ENCODE measurements at places on chromosomes 16 and 17. TPM values are rescaled to one million over a fixed set of nuclear protein-coding genes. Genes with fewer than 3 reads are reported as not detected.
A peak's percentile ranks its signal among the peaks of the same experiment; 100 is the strongest.

DNA sequence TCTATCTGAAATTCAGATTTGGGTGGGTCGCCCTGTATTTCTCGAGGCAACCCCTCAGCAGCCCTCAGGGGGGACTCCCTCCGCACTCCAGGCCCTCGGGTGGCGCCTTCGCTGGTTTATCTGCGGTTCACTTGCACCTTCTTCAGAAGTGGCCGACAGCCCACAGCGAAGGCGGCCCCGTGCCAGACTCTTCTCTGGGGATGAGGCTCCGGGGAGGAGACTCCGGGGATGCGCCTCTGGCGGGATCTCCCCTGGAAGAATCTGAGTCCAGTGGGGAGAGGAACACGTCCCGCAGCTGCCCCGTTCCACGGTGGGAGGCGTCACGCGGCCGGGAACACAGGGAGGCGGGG lies 63.9 kb upstream of the DNAJA2 start:
- peak; percentile 28 for DNase-seq

DNA sequence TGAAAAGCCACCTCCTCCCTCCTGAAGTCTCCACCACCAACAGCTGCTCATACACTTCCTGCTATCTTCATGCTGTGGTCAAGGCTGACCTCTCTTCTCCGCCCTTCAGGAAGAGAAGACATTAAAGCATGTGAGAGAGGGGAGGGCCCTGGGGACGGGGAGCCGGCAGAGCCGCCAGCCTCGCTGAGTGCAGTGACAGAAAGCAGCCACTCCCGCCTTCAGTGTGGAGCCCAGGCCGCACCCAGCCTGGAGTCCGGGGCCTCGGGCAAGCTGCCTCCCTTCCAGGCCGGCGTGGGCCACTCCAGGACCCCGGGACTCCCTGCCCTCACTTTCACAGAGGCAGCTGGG lies 94.7 kb upstream of the TNRC6C start:
- DNase-seq, result no peak

DNA sequence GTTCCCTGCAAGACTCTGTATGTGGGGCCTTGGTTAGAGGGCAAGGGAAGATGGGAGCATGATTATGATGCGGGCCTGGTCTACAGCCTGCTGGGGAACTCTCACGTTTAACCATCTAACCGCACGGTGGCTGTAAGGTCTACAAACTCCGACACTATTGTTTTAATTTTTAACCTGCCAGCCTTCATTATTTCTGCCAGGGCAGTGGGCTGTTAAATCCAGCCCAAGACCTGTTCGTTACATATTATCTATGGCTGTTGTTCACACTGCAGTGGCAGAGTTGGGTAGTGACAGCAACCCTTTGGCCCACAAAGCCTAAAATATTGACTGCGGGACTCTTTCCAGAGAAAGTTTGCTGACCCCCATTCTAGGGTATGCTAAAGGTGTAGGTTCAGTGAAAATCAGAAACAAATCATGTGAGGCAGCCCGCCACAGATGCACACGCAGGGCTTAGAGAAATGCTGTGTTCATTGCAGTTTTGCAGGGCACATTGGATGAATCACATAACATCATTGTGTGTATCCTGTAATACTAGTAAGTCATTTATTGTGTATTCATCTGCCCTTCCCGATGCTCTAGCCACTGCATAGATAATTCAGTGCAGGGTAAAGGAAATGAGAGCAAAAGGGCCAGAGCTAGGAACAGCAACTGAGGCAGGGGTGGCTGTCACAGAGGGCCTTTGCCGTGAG lies 14.3 kb downstream of the SNX29 start:
- no peak for DNase-seq

DNA sequence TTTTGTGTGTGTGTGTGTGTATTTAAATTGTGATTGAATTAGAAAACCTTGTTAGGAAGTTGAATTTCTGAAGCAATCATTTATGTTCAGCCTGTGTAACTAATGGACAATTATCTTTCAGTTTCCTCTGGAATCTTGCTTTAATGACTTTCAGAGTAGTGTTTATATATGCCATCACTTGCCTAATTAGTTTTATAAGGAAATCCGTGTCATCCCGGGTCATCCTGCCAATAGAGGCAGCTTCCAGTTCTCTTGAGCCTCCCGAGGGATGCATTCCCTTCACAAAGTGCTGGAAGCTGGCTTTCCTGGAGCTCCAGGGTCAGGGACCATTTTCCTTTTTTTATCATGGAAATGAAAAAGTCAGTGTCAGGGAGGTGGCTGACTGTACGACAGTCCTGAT lies 42.9 kb downstream of the PRKCA start:
- DNase-seq, result no peak

DNA sequence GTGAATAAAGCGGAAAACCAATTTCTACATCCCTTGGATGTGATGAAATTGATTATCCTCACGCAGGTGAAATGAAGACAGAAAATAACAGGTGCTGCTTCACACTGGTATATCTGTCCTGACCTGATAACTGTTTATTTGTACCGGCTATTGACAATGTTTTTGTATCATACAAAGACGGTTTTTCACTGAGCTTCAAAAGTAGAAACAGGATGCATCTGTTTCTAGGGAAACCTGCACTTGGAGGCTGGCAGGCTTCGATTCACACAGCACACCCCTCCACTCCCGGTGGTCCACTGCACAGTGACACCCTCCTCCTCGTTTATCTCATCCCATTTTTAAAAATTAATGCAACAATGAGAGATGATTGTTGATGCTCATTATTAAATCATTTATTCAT lies 104.5 kb downstream of the CPPED1 start:
- no peak for DNase-seq

DNA sequence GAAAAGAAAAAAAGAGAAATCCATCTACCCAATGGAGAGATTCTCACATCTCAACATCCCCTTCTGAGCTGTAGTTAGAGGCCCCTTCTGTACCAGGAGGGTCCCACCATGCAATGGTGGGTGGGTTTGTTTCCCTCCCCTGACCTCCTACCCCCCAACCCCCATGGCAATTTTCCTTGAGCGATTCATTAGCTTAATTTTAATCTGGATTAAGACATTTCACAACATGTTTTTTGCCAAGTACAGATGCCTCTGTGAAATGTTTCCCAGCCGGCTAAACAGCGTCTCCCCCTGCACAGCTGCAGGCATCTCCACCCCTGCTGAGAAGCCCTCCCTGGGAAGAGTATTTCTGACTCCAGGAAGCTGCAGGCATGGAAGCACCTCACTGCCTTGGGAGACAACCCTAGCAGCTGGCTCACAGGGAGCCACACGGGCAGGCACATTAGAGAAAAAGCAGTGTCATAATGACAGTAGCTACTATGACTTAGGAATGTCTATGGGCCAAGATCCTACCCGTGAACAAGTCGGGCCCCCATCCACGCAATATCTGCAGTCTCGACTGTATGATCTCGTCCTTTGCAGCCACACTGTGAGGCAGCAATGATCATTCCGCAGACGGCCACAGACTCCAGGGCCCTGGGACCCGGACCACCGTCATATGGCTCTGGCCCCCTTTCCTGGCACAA lies 117.3 kb downstream of the ADCY9 start:
- no peak for DNase-seq

DNA sequence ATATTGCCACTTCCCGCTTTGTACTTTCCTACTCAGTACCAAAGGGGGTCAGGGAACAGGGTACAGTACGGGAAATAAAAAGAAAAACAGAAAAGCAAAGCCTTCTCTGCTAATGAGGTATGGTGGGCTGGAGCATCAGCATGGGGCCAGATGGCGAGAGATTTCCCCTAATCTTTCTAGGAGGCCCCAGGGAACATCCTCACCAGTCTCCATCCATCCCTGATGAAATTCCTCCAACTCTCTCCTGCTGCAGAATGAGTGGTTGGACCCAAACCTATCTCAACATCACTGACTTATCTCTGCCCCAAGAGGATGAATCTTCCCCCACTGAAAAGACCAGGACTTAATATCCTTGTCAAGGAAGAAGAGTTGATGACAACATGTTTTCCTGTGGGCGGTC lies 185.6 kb downstream of the C16orf78 start:
- no peak for DNase-seq

- no peak for DNase-seq
These were observed 3.3 kb upstream of the IRX5 start for GRCh38 chr16:54927125-54928015.

Gene ADAMTS18
- not detected for total RNA-seq

Gene HYDIN
- not detected for total RNA-seq

Gene KCNJ12
- not detected for total RNA-seq
